Tongue (tissue), 3 donors: ENCODE measurements at places on chromosomes 3 and 15.

DNA sequence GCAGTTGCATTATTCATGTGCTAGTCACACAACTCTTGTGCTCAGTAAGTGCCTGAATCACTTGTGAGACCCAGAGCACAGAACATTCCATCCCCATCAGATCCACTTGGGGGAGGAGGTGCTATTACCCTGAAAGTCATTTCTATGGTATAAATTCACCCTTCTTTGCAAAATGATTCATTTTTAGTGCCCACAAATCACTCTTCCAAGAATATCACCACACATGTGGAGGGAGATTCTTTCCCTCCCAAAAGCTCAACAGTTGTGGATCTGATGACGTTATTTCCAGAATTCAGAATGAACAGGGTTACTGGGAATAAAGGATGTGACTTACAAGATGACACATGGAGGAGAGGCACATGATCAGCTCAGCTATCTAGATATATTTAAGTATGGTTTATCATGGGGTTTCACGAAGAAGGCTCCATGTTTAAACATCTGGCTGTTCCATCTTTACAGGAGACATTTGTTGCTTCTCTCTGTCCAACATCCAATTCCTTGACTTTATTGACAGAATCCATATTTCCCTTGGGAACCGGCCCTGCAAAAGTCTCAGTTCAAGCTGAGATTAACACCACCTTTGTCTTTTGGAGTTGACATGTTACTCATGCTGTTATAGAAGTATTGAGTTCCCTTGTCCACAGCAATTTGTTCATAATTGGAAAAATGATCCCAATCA, 214.2 kb upstream of the PROK2 start:
- no peak for DNase-seq

- no peak for DNase-seq
These were observed 309.9 kb downstream of the CLSTN2 start for GRCh38 chr3:140244893-140245292.

DNA sequence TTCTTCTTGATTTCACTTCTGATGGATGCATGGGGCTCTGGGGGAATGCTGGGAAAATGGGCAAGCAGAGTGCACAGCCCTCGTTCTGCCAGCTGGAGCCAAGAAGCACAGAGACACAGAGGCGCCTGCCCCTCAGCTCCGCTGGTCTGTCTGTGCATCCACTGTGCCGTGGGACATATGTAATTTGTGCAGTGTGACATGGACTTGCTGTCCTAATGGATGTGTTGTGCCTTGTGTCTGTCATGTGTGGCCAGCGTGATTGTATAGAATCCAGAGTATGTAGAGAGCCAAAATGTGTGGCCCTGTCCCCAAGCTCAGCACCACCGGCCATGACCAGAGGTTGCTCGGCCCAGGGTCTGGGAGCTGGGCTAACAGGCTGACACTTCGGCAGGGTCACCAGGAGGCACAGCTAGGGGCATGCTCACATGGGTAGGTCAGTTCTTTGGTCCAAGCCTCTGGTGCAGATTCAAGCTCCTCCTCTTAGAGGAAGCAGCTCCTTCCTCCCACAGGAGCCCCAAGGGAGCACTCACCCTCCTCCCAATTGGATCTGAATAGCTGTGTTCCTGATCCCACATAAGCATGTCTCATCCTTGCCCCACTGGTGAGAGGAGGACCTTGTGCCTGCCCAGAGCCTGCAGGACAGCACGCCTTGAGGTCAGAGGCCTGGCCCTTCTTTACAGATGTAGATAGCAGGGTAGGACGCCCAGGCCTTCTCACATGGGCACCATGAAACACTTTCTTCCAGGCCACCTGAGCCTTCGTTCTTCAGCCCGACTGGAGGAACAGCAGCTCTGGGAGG, 100.8 kb upstream of the ABHD17C start:
- DNase-seq = no peak

- DNase-seq = no peak
These were observed 31.9 kb downstream of the SCN5A start for GRCh38 chr3:38617586-38617985.

DNA sequence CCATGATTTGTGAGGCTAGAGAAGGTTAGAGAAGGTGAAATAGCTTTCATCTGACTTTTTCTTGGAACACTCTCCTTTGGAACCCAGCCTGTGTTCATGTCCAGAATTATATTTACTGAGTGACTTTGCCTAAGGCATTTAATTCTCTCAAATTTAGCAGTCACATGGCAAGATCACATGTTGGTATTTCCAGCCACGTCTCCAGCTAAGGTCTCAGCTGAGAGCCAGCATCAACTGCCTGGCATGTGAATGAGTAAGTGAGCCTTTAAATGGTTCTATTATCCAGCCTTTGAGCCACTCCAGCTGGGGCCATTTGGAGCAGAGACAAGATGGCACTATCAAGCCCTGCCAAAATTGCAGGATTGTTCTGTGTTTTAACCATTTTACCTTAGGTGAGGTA, 130.2 kb upstream of the SGO1 start:
- no peak for DNase-seq

DNA sequence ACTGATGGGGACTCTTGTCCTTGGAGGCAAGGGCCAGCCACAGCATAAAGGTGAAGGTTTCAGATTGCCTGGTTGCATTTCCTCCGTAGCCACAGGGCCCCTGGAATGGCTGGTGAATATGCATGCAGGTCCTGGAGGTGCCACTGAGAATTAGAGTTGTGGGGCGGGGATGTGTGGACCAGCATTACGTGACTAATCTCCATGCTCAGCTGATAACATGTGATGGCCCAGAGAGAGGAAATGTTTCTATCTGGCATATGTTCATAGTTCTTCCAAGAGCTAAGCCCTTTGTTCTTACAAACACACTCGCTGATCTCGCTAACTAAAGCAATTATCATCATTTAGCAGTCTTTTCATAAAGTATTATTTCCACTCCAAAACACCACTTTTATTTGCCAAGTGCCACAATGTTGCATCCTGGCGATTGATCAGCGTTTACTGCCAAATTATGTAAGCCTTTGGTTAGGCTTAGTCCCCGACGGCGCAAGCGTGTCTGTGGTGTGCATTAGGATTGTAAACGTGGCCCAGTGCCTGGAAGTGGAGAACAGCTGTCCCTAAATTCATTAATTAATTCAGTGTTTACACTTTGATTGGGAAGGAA, 55.9 kb downstream of the CGNL1 start:
- DNase-seq = peak; percentile 80

DNA sequence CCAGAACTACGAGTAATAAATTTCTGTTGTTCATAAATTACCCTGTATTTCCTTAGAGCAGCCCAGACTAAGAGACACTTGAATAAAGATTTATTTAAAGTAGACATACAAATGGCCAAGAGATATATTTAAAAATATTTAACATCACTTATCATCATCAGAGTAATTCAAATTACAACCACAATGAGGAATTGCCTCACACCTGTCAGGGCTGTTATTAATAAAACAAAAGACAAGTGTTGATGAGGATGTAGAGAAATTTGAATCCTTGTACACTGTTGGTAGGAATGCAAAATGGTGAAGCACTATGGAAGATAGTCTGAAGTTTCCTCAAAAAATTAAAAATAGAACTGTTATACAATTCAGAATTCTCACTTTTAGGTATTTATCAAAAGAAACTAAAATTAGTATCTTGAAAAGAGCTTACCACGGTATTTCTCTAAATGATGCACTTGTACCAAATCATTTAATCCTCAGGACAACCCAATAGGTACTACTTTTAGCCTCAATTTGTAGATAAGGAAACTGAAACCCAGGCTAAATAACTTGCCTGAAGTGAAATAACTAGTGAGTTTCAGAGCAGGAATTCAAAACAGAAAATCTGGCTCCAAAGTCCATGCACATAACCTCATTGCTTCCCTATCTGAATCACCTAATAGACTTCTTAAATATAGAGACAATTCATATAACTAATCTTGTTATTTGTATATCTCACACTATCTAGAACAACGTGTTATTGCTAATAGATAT, 69.4 kb downstream of the ZBTB20 start:
- DNase-seq = no peak

DNA sequence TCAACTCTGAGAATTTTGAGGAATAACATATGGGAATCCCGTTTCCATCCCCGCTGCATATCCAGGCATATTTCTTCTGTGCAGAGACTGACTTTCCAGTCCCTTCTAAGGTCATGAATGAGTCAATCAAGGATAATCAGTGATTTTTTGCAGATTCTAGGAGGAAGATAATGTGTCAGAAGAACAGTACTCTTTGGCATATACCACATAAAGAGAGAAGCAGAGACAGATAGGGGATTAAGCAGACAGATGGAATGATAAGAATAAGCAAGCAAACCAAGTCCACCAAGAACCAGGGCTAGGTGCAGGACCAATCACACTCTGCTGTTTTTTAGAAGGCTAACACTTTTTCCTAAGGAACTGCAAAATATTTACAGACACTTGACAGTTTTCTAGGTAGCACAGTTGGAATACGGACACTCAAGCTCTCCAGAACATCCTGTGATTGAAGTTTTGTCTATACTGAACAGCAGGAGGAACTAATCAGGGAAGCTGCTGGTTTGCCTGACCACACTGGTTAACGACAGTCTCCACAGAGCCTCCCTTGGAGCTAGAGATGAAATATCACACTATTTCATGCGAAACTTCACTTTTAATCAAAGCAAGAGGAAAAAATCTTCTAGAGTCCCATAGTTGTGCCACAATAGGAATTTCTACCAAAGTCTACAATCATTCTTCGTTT, 450.0 kb upstream of the KCNMB2 start:
- DNase-seq = no peak

- DNase-seq = no peak
These were observed 32.2 kb downstream of the CRTAP start for GRCh38 chr3:33145901-33146580.

DNA sequence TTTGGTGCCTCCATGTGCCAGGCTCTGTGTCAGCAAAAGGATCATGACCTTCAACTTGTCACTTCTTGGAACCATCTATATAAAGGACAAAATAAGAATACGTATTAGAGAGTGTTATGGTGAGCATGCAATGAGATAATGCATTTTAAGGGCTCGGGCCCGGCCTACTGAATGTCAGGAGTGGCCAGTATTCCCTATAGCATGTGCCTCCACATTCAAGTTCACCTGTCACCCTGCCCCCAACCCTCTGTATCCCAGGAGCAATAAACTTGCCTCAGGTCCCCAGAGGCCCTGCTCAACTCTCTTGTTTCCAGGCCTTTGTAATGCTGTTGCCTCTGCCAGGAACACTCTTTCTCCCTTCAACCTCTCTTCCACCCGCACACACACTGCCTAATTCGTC, 90.2 kb upstream of the SLC6A11 start:
- no peak for DNase-seq

DNA sequence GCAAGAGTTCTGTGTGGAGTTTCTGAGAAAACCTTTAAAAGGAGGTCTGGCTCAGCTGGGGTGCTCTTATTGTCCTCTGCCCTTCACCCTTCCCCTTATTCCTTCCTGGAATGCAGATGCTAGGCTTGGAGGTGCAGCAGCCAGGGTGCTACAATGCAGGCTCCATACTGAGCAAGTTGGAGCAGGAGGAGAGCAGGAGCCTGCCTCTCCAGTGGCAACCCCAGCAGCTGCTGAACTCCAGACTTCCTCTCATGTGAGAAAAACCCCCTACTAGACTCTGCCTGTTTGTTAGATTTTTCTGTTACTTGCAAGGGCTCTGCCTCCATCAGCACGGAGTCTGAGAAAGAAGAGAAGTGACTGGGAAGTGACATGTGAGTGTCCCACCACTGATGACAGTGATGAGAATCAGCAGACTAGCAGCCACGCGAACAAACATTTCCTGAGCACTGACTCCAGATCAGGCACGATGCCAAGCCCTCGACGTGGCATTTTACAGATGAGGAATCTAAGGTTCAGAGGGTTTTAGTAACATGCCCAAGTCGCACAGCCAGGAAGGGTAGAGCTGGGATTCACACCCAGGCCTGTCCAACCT, 16.1 kb upstream of the RARRES1 start:
- no peak for DNase-seq

GRCh38 chr3:124201786-124202185, 209.9 kb upstream of the ROPN1 start:
- DNase-seq = peak; percentile 62

- no peak for DNase-seq
These were observed 7.3 kb downstream of the CCR5AS start for GRCh38 chr3:46399557-46399956.

GRCh38 chr3:56878074-56878473, 76.3 kb upstream of the ARHGEF3 start:
- no peak for DNase-seq

DNA sequence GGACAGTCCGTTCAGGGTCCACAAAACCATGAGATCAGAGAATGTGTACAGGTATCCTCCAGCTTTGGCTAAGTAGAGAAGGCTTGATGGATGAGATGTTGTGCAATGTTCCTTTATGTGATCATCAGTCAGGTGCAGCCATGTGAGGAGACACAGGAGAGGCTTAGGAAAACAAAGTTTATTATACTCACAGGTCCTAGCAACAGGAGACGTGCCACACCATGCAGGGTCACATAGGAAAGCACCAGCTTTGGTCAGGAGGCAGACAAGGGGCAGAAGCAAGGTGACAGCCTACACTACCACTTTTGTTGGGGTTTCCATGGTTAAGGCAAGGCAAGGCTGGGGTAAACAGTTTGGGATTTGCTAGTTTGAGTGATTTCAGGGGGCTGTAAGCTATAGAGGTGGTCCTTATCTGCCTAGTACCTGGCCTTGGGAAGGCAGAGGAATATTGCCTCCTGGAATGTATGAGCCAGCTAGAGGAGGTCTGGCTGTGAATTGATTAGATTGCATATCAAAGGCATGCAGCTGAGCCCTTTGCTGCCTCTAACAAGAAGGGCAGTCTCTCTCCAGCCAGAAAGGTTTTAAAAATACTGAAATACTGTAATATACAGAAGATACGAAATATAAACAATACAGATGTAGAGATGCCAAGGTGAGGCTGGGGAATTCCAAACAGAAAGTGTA, 248.6 kb downstream of the RYR3 start:
- DNase-seq = no peak

DNA sequence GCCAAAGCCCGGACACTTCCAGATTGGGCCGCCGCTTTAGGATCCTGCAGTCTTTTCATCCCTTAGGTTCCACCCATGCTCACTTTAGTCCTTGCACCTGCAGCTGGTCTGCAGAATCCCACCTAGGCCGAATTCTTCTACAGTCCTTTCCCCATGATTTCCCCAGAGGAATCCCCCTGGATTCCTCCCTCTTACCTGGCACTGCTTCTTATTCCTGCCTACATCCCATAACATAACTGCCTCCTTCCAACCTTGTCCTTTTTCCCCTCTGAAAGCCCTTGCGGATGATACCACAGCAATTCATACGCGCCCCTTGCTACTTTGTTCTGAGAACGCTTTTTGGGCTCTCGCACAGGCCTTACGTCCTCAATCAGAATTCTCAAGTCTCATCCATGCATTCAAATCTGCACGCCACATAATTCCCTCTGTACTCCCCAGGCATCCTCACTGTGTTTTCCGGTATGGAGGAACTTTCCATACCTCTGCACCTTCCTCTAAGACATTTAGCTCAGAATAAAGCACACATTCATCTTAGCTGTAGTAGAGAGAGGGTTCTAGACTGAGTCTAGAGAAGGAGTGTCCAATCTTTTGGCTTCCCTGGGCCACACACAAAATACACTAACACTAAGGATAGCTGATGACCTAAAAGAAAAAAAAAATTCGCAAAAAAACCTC, 619 bp downstream of the EIF2AK4 start:
- DNase-seq = peak; percentile 38
